Activated CD4-positive, alpha-beta T cell treated with anti-CD3 and anti-CD28 coated beads, Interleukin-2, amount 50 U/mL, for 24 hours (primary cell): ENCODE measurements at places on chromosomes 1 and 21.

- DNase-seq: no peak
Observed at GRCh38 chr1:94621395-94621794, 79.8 kb upstream of the F3 start.

DNA sequence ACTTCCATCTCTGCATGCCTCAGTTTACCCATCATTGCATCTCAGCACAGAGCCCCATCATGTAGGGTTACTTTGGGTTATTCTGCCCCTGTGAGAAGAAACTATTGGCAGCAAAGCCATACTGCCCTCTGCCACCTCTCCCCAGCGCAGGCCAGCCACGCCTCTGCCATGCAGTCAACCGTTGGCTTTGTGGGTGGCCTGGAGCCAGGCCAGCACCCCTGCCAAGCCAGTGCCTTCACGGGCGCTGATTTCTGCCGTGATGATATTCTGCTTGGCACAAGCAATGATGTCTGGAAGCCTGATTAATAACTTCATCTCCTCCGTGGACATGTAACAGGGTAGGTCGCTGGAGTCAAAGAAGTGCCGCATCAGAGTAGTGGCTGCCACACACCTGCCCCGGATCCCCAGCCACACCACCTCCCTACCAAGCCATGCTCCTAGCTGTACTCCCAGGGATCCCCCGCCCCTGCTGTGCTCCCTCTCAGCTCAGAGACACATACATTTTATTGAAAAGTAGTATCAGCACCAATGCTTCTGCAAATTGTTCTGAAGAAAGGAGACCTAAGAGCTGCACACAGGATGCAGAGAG lies 15.0 kb upstream of the CEP85 start:
- no peak for DNase-seq

DNA sequence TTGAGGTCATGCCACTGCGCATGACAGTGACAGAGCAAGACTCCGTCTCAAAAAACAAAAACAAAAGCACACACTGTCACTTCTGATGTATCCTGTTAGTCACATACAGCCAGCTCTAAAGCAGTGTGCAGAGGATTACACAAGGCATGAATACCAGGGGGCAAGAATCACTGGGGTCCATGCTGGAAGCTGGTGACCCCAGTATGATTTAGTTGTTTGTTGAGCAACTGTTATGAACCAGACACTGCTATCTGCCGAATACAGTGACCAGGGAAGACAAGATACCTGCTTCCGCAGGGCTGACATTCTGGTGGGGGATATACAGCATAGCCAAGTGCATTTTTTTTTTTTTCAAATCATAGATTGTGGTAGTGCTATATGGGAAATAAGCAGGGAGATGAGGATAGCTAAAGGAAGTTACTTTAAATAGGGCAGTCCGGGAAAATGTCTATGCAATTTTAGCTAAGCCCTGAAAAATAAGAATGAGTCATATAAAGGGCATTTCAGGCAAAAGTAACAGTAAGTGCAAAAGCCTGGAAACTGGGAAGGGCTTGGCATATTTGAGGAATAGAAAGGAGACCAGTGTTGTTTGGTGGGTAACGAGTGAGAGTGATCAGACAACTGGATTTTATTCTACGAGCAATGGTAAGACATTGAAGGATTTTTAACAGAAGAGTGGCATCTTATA lies 69.7 kb downstream of the ADSS2 start:
- DNase-seq: no peak

DNA sequence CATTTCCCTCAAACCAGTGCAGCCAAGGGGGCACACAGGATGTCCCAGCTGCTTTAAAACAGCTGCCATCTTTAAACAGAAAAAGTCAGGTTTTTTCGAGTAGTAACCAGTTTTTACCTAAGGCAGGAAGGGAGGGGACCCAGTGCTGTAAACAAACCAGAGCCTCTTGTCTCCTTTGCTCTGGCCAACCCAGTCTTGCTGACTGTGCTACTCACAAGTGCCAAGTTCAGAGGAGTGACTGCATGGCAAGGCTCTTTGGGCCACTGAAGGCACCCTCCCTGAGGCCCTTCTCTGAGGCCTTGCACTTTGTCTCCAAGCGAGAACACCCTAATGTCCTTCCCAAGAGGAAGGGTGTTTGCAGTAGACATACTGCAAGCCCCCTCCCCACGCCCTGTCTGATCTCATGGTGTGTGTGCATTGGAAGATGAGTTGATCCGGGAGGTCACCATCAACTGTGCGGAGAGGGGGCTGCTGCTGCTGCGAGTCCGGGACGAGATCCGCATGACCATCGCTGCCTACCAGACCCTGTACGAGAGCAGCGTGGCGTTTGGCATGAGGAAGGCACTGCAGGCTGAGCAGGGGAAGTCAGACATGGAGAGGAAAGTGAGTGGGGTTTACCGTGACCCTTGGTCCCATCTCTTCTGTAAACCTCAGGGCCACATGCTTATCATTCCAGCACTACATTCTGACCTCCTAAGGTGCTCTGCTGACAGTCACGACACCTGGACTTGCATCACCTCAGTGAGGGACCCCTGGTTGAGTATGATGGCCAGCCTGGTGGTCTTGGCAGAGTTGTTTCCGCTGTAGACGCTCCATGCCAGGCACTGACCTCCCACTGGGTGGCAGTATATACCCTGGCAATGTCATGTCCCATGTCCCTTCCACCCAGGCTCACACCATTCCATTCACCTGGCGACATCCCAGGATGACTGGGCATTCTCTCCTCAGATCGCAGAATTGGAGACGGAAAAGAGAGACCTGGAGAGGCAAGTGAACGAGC lies 4.7 kb downstream of the DNALI1 start:
- DNase-seq: peak; percentile 9

GRCh38 chr1:7218210-7218832 lies 433.1 kb downstream of the CAMTA1 start:
- peak; percentile 14 for DNase-seq

GRCh38 chr1:111754984-111755330 lies 744 bp upstream of the DDX20 start:
- no peak for DNase-seq

DNA sequence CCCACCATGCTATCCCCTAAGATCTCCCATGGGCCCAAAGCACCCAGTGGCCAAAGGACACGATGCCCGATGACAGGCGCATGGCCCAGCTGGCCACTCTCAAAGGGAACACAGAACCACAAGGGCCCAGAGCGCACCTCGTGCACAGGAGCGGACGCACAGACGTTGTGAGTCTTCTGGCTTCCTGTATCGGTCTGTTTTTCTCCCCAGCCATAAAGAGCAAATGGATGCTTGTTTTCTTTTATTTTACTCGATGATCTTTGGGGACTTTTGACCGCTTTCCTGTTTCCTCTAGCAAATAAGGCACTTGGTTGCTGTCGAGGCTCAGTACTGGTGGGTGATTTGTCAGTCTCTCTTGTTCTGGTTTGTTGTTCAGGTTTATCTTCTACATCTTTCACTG lies 16.2 kb downstream of the CCSAP start:
- DNase-seq: no peak

DNA sequence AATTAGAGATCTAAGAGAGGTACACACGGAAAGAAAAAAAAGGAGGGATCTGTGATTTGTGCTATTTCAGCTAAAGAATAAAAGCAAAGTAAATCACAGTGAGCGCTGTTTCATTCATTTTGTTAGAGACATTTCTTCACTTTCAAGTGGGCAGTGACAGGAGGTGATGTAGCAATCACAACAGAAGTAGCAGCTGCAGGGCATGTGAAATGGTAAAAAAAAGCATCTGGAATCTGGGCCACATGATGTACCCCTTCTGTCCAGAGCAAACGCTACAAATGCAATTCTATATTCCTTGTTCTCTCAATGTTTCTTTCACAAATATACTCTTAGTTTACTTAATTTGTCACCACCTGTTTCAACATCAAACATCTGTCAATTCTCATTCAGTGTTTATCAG lies 786.5 kb downstream of the LRRIQ3 start:
- DNase-seq: no peak

GRCh38 chr1:188128761-188129160 lies 1300.0 kb downstream of the PLA2G4A start:
- no peak for DNase-seq

DNA sequence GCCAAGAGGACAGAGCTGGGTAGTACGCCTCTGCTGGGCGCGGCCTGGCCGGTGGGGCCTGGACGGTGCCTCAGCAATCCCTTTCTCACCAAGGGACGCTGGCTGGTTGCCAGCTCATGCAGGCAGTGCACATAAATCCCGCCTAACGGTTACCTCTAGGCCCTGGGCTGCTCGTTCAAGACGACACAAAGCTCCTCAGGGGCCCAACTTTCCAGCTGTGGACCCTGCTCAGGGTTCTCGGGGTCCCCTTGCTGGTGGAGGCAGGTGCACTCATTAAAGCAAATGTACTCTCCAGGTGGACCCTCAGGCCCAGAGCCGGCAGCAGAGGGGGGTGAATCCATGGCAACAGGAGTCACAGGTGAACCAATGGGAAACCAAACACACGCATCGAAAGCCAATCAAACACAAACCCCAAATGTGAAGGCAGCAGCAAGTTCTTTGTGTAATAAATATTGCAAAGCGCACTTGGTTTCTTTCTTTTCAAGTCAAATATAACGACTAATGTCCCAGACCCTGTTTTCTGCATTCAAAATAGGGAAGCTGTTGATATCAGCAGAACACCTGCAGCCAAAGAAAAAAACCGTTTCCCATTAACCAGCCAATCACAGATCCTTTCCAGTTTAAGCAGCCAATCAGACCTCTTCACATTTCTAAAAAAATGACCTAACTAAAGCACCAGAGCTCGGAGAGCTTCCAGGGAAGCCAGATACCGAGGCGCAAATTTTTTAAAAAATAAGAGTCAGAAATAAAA lies 26.1 kb upstream of the CLSTN1 start:
- DNase-seq: no peak

DNA sequence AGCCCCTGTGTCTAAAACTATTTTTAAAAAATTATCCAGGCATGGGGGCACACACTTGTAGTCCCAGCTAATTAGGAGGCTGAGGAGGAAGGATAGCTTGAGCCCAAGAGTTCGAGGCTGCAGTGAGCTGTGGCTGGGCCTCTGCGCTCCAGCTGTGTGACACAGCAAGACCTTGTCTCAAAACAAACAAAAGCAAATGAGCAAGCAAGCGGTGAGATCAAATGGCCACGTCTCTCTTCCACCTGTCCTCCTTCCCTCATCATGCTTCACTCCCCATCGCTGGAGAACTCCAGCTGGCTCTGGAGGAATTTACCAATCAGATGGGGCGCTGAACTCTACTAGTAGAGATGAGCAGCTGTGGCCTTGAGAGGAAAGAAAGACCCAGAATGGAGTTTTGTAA lies 14.0 kb upstream of the REN start:
- DNase-seq: no peak

- no peak for DNase-seq
Observed at GRCh38 chr1:59901770-59902388, 24.7 kb downstream of the CYP2J2 start.

- no peak for DNase-seq
Observed at GRCh38 chr1:179380299-179380698, 14.5 kb downstream of the AXDND1 start.

GRCh38 chr1:53127546-53127945 lies 14.9 kb downstream of the SLC1A7 start:
- no peak for DNase-seq

DNA sequence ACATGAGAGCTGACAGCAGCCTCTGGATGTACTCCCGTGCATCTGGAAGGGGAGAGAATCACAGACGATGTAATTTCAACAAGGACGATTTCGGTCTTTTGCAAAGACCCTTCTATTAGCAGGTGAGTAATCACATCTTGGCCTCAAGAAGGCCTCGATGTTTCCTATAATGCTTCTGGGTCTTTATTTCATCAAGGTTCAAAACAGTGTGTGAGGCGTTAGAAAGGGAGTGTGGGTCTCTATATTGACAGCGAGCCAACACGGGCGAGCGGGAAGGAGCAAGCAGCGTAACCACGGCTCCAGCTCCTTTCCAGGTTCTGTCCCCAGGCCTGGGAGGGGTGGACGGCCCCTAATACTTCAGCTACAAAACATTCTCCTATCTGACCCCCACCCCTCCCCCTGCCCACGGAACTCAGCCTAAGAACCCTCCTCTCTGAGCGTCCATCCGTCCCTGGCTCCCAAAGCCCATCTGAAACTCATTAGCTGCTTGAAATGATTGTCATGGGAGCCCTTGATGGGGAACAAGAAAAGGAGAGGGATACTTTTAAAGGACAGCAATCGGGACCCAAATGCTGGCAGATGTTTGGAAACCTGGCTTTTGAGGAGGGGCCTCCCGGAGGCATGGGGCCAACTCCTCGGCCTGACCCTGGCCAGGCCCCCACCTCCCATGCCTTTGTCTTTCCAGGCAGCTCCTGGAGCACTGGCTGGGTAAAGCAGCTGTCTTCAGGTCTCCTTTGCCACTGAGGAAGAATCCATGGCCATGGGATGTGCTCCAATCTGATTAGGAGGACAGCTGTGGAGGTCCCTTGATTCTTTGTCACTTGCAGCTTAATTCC lies 250.8 kb downstream of the FOXD2 start:
- DNase-seq: no peak

- no peak for DNase-seq
Observed at GRCh38 chr1:77030401-77031105, 163.3 kb downstream of the ST6GALNAC5 start.
